ENCODE measurements at places on chromosomes 12 and 14.
A peak's percentile ranks its signal among the peaks of the same experiment; 100 is the strongest.

DNA sequence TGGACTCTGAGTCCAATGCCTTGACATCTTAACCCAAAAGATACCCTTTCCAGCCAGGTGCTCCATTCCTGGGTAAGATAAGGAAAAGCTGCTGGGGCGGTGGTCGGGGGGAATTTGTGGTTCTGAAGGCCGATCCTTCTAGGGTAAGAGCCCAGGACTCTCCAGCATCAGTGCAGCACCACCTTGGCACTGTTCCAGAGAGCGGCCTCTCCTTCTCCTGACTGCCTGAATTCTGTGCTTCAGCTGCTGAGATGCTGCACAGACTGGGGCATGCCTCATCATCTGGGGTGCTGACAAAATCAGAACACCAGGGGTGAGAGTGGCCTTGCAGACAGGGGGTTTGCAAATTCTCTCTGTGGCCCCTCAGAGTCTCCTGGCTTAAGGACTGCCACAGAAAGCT, 87.5 kb downstream of the SPTB start:
- no peak for DNase-seq

GRCh38 chr14:23361763-23362162, 3.2 kb downstream of the EFS start:
- no peak for DNase-seq

- DNase-seq, result no peak
Measured at GRCh38 chr12:63845726-63846125, 1.2 kb downstream of the SRGAP1 start.

- no peak for DNase-seq
Measured at GRCh38 chr12:72236071-72236705, 36.0 kb upstream of the TRHDE start.

GRCh38 chr12:12714276-12715021, 2.7 kb upstream of the CDKN1B start:
- DNase-seq, result peak; percentile 66

GRCh38 chr12:12628013-12628412, 16.3 kb downstream of the CREBL2 start:
- no peak for DNase-seq

- DNase-seq, result no peak
Measured at GRCh38 chr12:125081427-125081826, 16.2 kb downstream of the AACS start.

- no peak for DNase-seq
Measured at GRCh38 chr14:51516706-51517395, 134.9 kb upstream of the FRMD6 start.

- DNase-seq, result peak; percentile 79
Measured at GRCh38 chr14:100341301-100342031, 18.3 kb downstream of the SLC25A47 start.

DNA sequence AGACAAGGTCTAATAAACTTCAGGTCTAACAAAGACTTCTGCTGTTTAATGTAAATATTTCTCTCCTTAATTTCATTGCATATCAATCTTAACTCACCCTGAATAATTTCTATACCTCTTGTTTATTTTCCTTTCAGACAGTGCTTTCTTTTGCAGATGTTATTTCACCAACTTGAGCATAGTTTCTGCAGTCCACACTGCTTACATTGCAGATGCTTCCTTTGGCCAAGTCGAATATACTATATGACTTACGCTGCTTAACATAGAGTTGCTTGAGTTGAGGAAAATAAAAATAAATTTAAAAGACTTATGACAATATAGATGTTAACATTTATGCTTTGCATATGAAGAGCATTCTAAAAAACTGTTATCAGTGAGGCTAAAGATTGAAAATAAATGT, 217.7 kb downstream of the PTPRO start:
- no peak for DNase-seq

GRCh38 chr14:92953526-92953925, 30.6 kb downstream of the CHGA start:
- DNase-seq, result no peak

GRCh38 chr12:52126605-52127578, 47.4 kb downstream of the SMIM41 start:
- no peak for DNase-seq

DNA sequence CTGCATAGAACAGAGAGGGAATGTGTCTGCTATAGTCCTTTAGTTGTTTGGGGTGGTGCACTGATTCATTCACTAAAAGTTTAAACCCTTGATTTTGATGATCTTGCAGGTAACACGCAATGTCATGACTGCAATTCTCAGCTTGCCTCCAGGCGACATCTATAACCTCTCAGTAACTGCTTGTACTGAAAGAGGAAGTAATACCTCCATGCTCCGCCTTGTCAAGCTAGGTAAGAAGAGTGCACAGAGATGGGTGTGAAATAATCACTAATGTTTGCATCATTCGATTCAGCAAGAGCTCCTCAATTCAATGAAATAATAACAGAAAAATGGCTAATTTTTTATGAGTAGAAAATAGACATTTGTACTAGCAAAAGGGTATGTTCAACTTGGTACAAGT, 203.7 kb downstream of the PTPRO start:
- peak; percentile 31 for DNase-seq

- no peak for DNase-seq
Measured at GRCh38 chr12:71299541-71300376, 139.8 kb upstream of the LGR5 start.

DNA sequence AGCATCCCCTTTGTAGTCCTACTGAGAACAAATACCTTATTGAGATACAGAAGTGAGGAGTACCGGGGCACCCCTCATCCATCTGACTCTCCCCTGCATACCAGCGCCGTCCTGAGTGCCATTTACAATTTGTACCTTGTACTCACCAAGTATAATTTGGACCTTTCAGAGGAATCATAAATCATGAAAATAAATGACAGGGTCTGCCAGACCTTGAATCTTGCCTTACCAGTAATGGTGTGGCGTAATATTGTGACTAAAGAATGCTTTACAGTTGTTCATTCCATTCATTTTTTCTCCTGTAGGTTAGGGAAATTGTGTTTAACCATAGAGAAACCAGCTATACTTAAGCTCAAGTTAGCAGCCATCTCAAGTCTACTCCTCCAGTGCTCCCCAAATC, 243.7 kb upstream of the RGS6 start:
- no peak for DNase-seq

DNA sequence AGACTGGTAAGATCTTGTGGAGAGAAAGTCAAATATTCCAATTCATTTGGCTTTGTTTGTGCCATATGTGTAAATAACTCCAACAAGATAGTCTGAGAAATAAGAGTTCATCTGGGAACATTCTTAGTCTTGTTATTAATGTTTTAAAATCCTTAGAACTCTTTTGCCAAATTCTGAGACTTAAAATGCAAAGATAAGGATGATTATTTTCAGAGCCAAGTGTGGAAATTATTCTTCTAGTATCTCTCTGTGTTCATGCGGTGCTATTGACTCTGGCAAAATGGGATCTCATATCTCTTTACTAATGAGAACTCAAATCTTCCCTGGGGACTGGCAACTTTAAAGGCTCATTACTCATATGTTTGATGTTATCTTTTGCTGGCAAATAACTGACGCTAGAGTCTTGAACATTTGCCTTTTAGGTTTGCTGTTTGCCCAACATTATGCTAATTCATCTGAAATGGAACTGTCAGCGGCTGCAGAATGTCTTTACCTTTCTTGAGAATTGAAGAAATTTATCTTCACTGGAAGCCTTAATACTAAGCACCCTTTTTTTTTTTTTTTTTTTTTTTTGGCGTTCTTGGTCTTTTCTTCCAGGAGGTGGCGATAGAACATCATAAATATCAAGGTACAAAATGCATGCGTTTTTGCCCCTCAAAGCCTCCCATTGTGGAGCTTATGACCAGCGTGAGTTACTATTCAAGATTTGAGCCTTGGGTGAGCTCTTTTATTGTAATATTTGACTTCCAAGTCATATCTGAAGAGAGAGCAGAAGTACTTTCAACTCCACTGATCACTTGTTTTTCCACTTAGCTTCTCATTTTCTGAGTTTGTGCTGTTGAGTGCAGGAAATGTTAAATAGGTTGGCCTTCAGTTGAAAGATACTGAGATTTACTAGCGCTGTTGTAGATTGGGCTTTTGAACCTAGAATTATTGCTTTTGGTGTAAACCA, 86.5 kb downstream of the CAND1 start:
- DNase-seq, result peak; percentile 23

DNA sequence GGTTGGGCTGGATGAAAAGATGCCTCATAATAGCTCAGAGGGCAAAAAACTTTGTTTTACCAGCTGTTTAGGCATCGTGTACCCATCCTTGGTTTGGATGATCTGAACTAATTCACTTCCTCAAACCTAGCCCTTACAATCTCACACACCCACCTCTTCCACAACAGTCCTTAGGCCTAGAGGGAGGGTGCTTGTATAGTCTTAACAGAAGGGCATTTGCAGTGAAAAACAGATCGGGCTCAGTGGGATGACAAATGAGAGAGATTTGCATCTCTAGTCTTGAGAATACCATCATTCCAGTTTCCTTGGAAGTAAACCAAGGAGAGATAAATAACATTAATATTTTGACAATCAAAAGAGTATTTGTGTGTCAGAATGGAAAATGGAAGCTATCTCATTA, 11.0 kb downstream of the SLCO1A2 start:
- DNase-seq, result no peak

GRCh38 chr14:40694023-40694422, 912.7 kb upstream of the LRFN5 start:
- DNase-seq, result no peak

GRCh38 chr12:42217656-42218055, 20.4 kb downstream of the YAF2 start:
- no peak for DNase-seq

DNA sequence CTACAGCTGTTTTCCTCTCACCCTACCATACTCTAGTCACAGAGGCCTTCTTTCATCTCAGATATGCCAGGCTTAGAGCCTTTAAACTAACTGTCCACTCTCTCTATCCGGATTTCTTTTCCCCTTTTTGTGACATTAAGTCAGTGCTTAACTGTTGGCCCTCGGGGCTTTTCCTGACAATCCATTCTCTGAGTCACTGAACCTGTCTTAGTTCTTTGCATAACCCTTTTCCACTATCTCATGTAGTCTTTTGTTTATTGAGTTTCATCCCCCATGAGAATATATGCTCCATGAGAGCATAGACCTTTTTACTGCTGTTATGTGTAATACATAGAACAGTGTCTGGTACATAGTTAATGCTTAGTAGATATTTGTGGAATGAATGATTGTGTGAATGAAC, 68.7 kb downstream of the PLEKHA5 start:
- no peak for DNase-seq

All from germinal center (tissue), 1 donor.